ENCODE measurements at places on chromosomes 16 and 17.

GRCh38 chr17:76156662-76156991, 15.6 kb upstream of the FOXJ1 start:
- DNase-seq, result no peak

- DNase-seq, result peak; percentile 59
Observed at GRCh38 chr16:69123910-69124309, 8.5 kb downstream of the CHTF8 start.

DNA sequence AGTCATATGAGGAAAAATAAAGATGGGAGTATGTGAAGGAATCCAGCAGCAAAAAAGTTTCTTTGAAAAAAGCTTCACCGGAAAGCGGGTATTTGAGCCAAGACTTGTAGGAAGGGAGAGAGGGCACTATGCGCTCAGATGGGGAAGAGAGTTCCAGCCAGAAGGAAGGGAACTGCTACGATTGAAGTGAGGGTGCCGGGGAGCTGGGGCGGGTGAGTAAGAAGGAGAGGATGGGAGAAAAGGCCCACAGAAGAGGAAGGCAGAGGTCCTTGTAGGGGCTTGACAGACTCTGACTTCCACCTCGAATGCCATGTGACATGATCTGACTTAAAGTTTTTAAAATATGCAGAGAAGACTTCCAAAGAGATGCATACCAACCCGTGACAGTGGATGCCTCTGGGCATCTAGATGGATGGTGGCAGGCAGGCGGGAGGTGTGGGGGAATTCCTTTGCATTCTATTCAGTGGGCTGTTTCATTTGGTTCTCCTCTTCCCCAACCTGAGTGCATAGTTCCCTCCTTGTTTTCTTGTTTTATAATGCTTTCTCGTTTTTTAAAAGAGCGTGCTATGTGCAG, 44.9 kb downstream of the CDRT4 start:
- no peak for DNase-seq

DNA sequence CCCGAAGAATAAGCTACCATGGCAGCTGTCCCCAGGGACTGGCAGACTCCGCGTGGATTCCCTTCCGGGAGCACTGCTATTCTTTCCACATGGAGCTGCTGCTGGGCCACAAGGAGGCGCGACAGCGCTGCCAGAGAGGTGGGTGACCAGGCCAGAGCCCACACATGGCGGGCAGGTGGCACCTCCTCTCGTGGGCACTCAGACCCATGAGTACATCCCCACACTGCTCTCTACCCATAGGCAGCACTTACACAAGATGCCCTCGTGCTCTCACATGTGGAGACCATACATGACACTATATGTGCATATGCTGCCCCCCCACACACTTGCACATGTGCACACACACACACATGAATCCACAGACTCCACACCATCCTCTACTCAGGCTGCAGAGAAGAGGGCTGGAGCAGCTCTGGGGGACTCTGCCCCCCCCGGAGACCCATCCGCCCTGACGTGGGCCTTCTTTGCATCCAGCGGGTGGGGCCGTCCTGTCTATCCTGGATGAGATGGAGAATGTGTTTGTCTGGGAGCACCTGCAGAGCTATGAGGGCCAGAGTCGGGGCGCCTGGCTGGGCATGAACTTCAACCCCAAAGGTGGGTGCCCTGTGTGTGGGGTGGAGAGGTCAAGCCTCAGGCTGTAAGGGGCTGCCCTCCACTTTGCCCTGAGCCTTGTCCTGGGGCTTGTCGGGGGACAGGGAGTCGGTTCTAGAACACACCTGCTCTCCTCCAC, 62.9 kb downstream of the MRC2 start:
- DNase-seq, result no peak

DNA sequence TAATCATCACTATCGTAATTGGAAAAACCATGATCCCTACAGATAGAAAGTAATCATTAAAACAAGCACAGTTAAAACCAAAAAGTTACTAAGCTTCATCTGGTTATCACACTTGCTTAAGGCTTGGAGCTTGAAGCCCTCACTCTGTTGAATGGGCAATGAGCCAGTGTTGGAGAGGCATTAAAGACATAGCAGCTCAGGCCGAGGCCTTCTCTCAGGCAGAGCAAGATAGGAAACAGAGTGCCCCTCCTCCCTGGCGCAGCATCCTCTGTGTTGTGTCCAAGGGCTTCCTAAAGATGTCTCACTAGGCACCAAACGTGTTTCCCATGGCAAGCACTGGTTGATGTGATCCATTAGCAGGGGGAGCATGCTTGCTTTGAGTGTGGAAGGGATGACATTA, 34.9 kb upstream of the LGALS9 start:
- no peak for DNase-seq

DNA sequence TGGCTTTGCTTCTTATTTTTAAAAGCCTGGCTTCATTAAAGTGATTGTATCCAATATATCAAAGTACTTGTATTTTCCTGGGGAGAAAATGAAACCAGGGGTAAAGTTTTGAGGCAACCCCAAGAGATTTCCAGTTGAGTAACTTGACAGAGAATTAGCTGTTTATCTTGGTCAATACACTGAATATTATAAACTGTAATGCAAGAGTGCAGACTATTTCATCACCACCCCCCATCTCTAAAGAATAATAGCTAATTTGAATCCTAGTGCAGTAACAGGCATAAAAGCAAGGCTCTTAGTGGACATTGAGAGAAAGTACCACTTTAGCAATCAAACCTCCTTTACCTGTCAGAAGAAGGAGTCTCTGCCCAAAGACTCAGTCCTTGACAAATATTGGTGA, 27.0 kb downstream of the IRX6 start:
- no peak for DNase-seq

DNA sequence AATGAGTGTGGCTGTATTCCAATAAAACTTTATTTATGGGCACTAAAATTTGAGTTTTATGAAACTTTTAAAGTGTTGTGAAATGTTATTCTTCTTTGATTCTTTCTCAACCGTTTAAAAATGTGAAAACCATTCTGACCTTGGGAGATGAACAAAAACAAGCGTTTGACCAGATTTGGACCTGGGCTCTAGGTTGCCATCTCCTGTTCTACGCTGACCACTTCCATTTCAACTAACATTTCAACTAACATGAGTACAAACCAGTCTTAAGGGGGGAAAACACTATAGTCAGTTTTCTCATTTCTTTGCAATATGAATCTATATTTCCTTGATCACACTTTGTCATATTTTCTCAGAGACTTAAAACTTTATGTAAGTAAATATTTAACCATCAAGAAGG, 118.4 kb upstream of the IRX5 start:
- no peak for DNase-seq

- DNase-seq, result no peak
Observed at GRCh38 chr17:9028202-9028987, 7.1 kb downstream of the NTN1 start.

Measured in activated naive CD4-positive, alpha-beta T cell treated with Interleukin-2 at 50 U/mL for 16 hours (primary cell).